ENCODE measurements at places on chromosomes 1 and 21.

GRCh38 chr1:22275626-22276395, 132.9 kb upstream of the WNT4 start:
- DNase-seq = peak; percentile 12

DNA sequence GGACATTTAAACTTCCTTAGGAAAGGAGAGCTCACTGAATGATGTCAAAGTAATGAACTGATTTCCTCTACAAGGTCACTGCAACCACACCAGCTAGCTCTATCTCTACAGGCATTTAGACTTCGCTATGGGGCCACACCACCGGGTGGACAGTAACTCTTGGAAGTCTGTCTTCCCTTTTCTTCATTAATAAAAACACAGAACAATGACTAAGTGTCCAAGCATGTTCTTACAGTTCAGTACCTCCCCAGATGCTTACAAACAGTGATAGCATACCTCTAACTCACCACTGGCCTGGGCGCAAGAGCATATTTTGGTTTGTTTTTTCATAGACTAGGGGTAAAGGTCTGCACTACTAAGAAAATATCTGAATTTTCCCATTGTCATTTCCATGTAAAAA, 54.6 kb downstream of the SIM2 start:
- no peak for DNase-seq

- DNase-seq = peak; percentile 41
Observed at GRCh38 chr1:225554216-225554812, 98.6 kb downstream of the ENAH start.

DNA sequence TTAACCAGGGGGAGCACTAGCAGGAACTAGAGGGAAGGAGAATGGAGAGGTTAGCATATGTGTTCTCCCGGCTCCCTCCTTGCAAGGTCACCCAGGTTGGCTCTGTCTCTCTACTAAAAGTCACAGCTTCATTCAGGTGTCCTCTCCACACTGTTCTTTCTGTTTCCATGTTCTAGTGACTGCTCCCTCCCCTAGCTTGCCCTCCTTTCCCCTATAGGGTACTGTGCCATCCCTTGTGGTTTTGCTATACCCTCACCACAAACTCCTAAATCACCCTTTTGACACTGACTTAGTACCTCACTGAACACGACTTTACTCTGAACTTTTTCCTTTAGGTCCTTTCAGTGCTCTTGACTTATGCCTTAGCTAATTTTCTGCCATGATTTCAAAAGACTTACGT, 389.3 kb downstream of the ST6GALNAC3 start:
- no peak for DNase-seq

GRCh38 chr21:42558846-42559245, 45.2 kb downstream of the SLC37A1 start:
- peak; percentile 18 for DNase-seq

GRCh38 chr1:63704443-63704842, 69.4 kb upstream of the ROR1 start:
- no peak for DNase-seq

GRCh38 chr21:27817074-27817473, 850.2 kb upstream of the ADAMTS5 start:
- DNase-seq = no peak

DNA sequence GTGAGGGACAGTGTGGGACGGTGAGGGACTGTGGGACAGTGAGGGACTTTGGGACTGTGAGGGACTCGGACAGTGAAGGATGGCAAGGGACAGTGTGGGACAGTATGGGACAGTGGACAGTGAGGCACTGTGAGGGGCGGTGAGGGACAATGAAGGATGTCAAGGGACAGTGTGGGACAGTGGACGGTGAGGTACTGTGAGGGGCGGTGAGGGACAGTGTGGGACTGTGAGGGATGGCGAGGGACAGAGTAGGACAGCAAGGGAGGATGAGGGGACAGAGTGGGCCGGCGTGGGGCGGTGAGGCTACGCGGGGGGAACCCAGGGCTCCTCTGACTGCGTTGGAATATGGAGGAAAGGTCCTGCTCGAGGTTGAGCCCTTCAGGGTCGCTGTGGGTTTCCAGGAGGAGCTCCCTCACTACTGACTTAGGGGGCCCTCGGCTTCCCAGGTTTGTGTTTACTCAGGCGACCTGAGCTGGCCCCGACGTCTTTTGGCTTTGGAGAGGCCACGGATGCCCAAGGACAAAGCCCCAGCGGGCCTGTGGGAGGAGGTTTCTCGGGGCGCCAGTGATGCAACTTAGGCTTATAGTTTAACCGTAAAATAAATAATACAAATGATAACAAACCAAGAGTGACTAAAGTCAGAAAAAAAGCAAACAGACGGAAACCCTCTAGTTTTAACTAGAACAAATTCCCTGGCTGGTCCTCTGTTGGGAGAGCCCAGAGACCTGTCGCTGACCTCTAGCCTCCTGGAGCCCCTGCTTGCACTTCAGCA, 1.1 kb upstream of the ERRFI1 start:
- DNase-seq = no peak

- DNase-seq = no peak
Observed at GRCh38 chr1:115312742-115313141, 25.3 kb downstream of the NGF start.

- DNase-seq = no peak
Observed at GRCh38 chr1:72524021-72524420, 241.7 kb upstream of the NEGR1 start.

DNA sequence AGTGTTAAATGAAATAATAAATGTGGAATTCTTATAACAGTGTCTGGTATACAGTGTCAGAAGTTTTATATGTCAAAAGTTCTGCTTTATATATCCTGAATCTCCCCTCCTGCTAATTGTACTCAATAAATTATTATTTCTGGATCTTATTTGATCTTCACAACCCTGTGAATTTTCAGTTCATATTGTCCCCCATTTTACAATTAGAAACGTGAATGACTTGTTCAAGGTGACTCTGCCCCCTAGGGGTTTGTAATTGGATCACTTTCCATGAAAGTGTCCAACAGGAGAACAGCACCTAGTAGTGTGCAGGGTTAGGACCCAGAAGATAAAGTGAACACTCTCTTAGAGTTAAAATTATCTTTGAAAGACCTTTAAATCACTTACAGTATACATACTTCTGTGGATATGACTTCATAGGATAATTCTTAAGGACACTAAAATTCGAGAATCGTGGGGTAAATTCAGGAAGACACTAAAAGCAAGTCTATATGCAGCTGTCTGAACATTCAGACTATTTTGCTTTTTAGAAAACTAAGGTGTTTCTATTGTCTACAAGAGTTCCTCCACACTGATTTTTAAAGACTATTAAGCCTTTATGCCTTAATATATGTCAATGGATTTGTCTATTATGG, 4.5 kb upstream of the DDR2 start:
- peak; percentile 63 for DNase-seq

GRCh38 chr21:33075128-33075527, 5.2 kb downstream of the OLIG1 start:
- no peak for DNase-seq

GRCh38 chr1:153498746-153499145, 37.0 kb downstream of the S100A6 start:
- no peak for DNase-seq

GRCh38 chr1:22689505-22689904, 21.1 kb upstream of the EPHB2 start:
- DNase-seq = no peak

GRCh38 chr1:185720633-185721272, 13.4 kb upstream of the HMCN1 start:
- DNase-seq = peak; percentile 54

DNA sequence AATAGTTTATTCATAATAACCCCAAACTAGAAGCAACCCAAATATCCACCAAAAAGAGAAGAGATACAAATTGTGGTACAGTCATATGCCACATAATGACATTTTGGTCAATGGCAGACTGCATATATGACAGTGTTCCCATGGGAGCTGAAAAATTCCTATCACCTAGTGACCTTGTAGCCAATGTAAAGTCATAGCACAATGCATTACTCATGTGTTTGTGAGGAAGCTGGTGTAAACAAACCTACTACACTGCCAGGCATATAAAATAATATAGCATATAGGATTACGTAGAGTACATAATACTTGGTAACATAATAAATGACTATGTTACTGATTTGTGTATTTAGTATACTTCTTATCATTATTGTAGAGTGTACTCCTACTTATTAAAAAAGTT, 29.5 kb upstream of the SLFNL1 start:
- no peak for DNase-seq

GRCh38 chr21:35189077-35189863, 140.2 kb upstream of the RUNX1 start:
- no peak for DNase-seq

DNA sequence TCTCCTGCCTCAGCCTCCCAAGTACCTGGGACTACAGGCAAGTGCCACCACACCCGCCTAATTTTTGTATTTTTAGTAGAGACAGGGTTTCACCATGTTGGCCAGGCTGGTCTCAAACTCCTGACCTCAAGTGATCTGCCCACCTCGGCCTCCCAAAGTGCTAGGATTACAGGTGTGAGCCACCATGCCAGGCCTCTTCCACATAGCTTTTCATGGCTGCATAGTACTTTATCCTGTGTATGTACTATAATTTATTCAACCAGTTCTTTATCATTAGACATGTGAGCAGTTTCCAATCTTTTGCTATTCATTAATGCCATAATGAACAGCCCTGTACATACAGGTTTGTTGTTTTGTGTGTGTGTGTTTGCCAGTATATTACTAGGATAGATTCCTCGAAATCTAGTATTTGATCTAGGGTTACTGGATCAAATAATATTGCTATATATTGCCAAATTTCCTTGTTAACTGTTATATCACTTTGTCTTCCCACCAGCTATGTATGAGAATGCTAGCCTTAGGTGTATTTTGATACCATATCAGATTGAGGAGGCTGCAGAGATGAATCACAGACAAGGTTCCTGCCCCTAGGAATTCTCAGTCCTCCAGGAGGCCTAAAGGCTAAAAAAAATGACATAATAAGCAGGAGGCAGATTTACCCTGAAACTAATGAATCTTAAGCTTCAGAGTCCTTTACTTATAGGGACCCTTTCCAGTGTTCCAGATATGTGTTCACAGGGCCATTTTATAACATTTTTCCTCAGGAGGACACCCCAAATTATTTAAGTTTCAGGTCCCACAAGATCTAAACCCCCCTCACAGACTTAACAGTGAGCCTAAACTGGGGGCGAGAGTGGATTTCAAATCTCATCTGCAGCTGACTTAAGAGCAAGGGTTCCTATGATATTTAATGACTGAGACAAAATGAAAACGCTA, 2.1 kb upstream of the PDIK1L start:
- no peak for DNase-seq

DNA sequence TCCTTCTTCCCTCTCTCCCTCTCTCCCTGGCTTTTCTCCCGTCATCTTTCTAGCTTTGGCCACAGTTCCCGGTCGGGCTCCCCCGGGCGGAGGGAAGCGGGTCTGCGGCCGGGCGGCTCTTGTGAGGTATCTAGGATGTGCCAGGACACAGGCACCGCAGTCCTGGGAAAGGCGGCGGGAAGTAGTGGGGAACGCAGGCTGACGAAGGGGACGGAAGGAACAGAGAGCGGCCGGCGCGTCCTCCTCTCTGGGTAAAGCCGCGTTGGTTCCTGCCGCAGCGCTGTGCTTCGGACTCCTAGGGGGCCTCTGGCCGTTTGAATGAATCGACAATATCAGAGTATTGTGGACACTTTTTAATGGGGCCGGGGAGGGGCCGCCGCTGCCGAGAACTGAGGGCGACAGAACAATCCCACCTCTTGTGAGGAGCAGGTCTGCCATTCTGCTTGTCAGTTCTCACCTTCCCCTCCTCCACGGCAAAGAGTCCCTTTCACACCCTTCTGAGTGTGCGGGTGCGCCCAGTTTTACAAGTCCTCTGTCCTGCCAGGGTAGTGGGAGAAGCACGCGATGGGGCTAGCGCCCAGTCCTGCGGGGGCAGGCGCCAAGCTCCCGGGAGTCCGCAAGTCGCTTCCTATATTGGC, 1.2 kb upstream of the LHX9 start:
- peak; percentile 41 for DNase-seq

- DNase-seq = no peak
Observed at GRCh38 chr1:214927796-214928195, 154.7 kb upstream of the KCNK2 start.

- no peak for DNase-seq
Observed at GRCh38 chr1:7940745-7941436, at the start of gene TNFRSF9. TNFRSF9 (minus strand) TSS chr1:7940839; CDS start chr1:7939994, 845 bp downstream.

DNA sequence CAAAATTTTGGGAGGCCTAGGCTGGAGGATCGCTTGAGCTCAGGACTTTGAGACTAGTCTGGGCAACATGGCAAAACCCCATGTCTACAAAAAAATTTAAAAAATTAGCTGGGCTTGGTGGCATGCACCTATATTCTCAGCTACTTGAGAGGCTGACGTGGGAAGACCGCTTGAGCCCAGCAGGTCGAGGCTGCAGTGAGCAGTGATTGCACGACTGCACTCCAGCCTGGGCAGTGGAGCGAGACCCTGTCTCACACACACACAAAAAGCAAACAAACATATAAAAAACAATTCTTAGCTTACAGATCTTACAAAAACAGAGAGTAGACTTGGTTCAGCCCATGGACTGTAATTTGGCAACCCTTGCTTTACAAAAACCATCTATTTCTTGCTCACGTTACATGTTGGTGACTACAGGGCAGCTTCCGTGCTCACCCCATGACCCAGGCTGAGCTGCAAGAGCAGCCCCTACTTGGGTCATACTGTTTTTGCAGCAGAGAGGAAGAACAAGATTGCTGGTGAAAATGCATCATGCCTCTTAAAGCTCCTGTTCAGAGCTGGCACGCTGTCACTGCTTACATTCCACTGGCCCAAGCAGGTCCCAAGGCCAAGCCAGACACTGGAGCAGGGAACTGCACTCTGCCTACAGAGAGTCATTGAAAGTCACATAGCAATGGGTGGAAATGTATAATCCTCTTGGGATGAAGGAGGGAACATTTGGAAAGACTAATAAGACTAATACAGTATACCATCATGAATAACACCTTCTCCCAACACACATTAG, 13.4 kb upstream of the ZBTB8A start:
- DNase-seq = no peak

DNA sequence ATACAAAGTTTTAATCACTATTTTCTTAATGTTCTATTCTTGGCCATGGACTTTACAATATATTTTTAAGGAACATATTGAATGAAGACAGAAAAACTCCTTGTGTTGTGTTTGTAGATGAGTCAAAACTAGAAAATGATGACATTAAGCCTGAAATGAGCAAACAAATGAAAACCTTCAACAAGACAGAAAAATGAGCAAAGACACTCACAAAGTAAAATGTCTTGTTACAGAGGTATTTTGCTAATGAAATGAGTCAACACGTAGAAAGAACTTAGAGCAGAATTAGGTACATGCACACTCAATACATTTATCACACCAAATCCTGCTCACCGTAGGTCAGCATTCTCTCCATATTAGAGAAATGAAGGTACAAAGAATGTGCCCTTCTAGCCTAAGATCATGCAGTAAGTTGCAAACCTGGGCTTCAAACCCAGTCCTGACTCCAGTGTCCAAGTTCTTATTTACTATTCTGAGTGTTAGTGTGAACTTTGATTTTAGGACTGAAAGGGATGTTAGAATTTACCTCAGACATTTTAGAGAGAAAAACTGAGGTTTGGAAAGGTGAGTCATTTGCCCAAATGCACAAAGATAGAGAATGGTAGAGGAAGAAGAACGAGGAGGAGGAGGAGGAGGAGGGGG, 133.9 kb upstream of the SGIP1 start:
- DNase-seq = no peak

Measured in NCI-H1417 (cell line).